Fibroblast of skin of scalp (primary cell): ENCODE measurements at places on chromosomes 5 and 9.

DNA sequence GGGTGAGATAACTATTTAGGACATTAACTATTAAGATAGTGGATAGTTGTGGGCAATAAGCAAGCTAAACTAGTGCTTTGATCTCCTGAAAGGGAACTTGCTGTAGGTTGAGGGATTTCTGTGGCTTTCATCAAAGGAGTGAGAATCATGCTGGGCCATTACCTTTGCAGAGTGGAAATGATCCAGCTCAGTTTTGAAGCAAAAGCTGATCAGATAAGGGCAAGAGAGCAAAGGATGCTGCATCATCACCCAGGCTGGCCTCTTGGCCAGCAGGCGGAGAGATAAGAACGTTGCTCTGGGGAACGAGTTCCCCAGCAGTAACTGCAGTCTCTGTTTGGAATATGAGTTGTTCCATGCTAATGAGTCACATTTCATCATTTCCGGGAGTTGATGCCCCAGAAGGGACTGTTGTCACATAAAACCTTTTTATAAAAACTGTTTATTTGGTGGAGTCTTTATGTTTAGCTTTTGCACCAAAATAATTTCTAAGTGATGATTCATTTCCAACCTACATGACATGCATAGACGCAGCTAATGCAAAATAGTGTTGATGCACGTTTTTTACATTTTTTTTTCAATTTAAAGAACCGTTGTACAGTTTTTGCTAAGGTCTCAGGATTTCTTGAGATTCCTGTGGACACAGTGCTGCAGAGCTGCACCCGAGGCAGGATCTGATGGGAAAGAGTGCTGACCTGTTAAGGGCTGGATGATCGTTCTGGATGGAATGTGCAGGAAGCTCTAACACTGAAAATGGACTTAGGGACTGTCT lies 99.3 kb downstream of the ACTBL2 start:
- peak; percentile 92 for DNase-seq

DNA sequence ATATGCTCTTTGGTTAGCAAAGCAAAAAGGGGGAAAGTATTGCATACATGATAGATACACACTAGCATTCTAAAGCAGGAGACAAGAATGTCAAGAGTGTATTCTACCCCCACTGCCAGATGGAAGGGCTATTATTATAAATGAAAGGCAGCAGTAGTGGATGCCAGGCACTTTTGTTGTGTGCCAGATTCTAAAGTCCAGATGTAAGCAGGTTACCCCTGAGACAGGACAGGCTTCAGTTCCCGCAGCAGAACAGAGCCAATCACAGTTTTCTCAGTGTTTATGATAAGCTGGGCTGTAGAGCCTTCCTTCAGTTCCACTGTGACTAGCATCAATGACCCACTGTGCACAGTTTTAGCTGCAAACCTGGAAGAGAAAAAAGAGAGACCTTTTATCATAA lies 226.6 kb upstream of the TBCA start:
- no peak for DNase-seq

- no peak for DNase-seq
These were observed 148.1 kb downstream of the EBF1 start for GRCh38 chr5:158951436-158952247.

DNA sequence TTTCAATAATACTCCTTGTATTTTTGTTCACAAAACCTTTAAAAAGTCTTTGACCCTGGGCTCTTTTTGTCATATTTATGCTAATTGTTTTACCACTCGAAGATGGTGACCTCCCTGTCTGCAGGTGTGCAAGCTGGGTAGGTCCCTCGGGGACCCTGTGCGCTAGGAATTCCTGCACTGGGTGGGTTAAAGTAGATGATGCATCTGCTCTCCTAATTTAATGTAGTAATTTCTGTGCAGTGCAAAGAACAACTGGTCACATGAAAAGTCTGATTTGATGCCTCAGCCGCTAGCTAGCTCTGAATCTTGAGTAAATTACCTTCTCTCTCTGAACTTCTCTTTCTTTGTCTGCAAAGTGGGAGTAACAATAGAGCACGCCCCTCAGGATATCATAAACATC lies 139.1 kb upstream of the OTULINL start:
- DNase-seq: no peak

DNA sequence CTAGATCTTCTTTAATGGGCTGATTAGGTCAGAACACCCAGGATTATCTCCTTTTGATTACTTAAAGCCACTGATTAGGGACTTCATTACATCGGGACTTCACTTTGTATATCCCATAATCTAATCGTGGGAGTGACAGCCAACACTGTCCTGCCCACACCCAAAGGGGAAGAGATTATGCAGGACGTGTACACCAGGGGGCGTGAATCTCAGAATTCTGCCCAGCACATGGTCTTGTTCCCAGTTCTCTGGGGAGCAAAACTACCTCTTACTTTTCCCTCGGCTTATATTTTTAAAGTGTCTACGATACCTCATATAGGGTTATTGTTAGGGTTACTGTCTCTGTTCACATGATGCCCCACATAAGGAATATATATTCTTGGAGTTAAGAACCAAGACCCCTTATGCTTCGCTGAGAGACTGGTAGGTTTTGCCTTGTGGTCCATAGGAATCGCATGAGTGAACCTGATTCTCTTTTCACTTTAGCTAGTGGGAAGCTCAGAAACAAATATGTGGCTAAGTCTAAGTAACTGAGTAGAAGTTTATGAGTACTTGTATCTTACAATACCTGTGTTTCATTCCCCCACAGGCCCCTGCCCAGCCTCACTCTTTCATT lies 192.7 kb downstream of the GNA14 start:
- no peak for DNase-seq

DNA sequence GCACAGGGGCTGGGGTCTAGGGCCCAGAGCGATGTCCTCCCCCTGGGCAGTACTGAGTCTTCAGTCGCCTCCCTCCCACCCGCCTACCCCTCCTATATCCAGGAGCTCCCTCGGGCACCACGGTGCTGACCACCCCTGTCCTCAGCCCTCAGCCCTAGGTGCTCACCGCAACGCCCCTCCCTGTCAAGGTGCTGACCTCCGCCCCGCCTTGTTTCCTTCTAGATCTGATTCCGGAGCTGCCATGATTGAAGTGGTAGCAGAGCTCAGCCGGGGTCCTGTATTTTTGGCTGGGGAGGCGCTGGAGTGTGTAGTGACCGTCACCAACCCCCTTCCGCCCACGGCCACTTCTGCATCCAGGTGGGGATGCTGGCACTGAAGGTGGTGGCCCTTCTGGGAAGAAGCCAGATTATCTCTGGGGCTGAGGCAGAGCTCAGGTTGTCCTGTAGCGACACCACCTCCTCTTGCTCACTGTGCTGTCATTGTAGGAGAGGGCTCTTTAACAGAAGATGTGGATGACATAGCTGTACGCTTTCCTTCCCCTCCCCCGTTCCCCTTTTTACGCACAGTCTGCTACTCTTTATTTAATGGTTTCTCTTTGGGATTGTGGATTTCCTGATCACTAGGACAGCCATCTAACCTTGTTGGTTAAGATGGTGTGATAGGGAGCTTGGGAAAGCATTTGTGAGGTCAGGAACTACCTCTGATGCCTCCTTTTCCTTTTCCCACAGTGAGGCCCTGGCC lies 598 bp downstream of the RGP1 start:
- no peak for DNase-seq
